ENCODE measurements at places on chromosomes 6 and 20. TPM values are rescaled to one million over a fixed set of nuclear protein-coding genes. Genes with fewer than 3 reads are reported as not detected.

The NKAPL gene
- not detected for total RNA-seq

The LIN28B gene
- total RNA-seq = not detected

The SLC35F1 gene
- not detected for total RNA-seq

The PDE7B gene
- 0.34 TPM for total RNA-seq

The LSM2 gene
- 123 TPM for total RNA-seq

The SLC35D3 gene
- not detected for total RNA-seq

The NKAIN2 gene
- not detected for total RNA-seq

The LINC00237 gene
- total RNA-seq = not detected

The PRICKLE4 gene
- 0.40 TPM for total RNA-seq

The PRDM1 gene
- total RNA-seq = 14.7 TPM

The RAB44 gene
- not detected for total RNA-seq

The ILRUN gene
- total RNA-seq = 57.4 TPM

DNA sequence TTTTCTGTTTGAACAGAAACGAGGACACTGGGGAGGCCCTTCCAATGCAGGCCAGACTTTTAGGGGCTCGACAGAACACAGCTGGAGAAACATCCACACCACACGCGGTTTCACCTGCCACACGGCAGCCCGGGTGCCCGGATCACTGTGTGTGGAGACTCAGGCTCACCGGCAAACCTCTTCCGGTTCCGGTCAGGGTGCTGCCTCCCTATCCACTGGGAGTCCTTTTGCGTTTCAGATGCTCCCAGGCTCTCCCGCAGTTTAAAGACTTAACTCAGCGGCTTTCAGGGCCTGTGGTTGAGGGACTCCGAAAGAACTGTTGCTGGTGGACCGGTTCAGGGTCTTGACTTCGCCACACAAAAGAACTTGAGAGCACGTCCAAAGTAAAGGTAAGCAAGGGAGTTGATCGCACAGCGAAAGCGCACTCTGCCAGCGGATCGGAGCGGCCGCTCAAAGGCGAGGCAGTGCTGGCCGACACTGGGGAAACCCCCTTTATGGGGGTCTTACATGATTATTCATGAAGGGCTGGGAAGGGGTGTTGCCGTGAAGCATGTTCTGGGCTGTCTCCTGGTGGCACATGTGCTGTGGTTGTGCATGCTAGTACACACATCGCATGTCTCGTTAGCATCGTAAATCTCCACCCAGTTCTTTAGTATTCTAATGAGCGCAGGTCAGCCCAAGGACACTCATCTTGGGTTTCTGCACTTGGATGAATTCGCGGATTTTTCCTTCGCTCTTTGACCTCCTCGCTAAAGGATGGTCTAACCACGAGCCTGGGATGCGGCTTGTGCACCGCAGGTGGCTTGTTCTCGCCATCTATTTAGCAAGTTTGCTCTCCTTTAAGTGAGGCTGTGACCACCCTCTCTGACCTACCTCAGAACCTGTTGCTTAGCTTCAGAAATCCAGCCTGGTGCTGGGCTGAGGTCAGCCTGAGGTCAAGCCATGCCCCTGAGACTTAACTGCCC lies 180.3 kb downstream of the CDH26 start:
- DNase-seq = peak; percentile 32

GRCh38 chr20:11372876-11373790 lies 544.6 kb upstream of the BTBD3 start:
- DNase-seq = no peak

DNA sequence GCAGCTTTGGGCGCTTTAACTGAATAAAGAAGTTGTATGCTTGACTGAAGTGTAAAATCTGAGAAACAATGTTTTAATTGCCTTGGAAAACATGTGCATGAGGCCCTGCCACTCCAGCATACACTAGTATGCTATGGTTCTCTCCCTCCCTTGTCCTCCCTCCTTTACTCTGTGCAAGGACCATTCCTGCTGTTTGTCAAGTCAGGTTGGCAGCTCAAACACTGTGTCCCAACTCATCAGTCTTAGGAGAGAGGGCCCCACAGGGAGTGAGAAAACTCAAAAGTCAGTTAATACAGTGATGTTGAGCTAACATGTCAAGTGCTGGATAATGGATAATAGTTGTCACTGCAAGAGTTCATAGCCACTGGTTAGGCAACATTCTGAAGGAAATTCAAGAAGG lies 543.6 kb downstream of the GRIK2 start:
- no peak for DNase-seq

GRCh38 chr6:15511248-15512125 lies 151.3 kb downstream of the DTNBP1 start:
- no peak for DNase-seq

DNA sequence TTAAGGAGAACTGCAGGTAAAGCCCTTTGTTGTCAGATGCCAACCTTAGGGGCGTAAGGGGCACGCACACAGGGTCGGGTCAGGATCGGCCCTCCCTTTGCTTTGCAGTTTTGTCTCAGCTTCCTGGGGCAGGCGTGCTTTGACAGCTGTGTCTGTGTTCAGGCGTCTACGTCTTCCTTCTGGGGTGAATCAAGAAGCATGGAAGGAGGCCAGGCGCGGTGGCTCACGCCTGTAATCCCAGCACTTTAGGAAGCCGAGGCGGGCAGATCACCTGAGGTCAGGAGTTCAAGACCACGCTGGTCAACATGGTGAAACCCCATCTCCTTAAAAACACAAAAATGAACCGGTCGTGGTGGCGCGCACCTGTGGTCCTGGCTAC lies 1.3 kb downstream of the ZGPAT start:
- peak; percentile 20 for DNase-seq

- DNase-seq = no peak
These were observed 11.9 kb downstream of the HLA-A start for GRCh38 chr6:29954272-29954671.

DNA sequence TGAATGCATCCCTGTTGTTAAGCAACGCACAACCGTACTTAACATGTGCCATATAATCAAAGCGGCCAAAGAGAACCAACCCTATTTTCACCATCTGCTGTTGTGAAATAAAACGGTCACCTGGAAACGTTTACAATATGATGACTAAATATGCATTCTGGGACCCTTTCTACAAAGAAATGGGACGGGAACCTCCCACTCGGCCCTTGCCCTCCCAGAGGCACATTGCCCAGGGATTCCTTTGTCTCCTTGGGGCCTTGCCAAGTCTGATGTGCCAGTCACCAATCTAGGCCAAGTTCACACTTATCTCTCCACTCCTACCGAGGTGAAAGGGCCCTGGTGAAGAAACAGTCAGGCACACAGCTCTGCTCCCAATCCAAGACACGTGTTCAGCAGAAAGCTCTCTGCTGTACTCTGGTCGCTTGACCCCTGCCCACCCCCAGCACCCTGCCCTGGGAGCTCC lies 427.4 kb upstream of the JARID2 start:
- DNase-seq = no peak

- DNase-seq = no peak
These were observed 89.1 kb upstream of the SLC35F1 start for GRCh38 chr6:117817992-117818391.

DNA sequence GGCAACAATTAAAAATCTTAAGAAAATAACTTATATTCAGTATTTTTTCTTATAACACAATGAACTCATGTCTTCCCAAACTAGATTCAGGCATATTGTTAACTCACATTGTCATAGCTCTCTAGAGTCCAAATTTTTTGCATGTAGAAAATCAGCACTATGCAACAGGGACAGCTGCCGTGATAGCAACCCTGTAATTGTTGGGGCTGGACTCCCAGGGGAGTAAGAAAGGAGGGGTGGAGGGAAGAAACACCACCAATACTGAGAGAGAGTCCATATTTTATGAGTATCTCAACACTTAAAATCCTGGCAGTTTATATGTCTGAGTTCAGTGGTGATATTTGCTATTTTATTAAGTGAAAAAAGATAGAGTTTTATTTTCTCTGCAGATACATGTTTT lies 89.6 kb upstream of the HS3ST5 start:
- no peak for DNase-seq

GRCh38 chr6:43494766-43495165 lies 15.4 kb downstream of the LRRC73 start:
- no peak for DNase-seq

- DNase-seq = no peak
These were observed 74.6 kb downstream of the ATRN start for GRCh38 chr20:3545401-3545925.

DNA sequence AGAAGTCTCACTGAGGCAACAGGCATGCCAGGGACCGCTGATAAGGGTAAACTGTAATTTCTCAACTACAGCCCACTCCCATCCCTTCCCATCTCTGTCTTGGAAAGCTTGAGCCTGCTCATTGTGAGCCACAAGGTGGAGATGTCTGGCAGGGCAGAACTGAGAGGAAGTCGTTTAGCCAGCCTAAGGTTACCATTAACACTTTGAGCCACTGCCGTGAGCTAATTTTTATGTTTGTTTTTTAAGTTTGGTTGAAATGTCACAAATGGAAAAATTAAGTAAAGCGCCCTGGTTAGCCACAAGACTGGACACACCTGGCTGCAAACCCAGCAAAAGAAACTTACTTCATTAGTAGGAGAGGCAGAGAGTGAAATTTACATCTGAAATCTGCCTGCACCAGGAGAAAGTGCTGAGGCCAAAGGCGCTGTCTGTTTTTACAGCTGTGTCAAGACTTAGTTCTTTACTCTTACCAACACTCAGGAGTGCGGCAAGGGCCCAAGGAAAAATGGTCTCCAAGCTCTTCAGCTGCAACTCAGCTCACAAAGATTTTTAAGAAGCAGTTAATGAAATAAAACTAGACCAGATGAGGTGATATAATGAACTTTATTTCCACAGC lies 50.0 kb upstream of the FAM83C start:
- no peak for DNase-seq

- no peak for DNase-seq
These were observed 738.2 kb downstream of the COL12A1 start for GRCh38 chr6:74467533-74468215.

- DNase-seq = no peak
These were observed 95.0 kb downstream of the SNX5 start for GRCh38 chr20:17873410-17874270.

- DNase-seq = no peak
These were observed 123.4 kb downstream of the FLRT3 start for GRCh38 chr20:14214046-14214445.

DNA sequence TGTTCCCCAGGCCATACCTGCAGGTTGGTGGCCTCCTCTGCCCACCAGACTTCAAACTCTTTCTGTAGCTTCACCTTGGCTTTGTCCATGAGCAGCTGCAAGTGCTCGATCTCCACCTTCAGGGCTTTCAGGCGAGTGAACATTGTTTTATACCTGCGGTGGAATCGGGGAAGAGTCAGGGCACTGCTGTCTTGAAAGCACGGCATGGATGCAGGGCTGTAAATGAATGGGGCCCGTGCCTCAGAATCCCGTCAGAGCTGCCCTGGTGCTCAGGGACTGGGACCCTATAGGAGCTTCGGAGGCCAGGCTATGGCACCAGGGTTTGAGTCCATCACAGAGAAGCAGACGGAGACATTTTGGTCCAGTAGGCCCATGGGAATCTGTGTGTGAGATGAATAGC lies 37.9 kb upstream of the KCNK16 start:
- no peak for DNase-seq

DNA sequence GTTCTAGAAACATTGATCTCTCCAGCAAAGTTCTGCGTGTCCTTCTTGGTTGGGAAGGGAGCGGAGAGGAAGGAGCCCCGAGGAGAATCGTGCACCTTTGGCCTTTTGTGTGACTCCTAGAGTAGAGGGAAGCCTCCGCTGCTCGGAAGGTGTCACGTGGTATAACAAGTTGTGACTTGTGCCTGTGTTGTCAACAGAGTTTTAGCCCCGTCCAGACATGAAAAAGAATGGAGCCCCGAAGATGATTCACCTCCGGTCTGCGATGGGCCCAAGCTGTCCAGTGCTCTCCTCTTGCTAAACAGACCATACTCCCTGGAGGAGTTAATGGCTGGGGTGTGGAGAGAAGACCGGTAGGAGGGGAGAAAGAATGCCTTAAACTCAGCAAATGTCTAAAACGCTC lies 7.0 kb downstream of the EYA2 start:
- no peak for DNase-seq

DNA sequence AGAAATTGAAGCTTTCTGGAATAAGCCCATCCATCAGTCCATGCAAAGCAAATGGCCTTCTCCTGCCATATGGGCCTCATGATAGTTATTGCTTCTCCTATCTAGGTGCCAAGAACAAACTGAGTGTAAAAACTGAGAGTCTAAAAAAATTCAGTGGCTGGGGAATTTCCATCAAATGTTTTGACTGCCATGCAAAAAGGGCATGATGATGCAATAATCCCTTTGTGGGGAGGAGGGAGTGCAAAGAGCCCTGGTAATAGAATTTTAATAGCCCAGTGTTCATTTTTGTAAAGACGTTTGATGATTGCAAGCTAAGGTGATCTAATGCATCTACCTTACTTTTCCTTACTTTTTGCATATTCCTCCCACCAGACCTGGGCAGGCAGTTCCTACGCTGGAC lies 683.7 kb downstream of the EPM2A start:
- no peak for DNase-seq

GRCh38 chr6:132279592-132280139 lies 121.6 kb downstream of the MOXD1 start:
- peak; percentile 80 for DNase-seq

GRCh38 chr6:1062786-1063545 lies 248.9 kb upstream of the FOXQ1 start:
- DNase-seq = no peak

DNA sequence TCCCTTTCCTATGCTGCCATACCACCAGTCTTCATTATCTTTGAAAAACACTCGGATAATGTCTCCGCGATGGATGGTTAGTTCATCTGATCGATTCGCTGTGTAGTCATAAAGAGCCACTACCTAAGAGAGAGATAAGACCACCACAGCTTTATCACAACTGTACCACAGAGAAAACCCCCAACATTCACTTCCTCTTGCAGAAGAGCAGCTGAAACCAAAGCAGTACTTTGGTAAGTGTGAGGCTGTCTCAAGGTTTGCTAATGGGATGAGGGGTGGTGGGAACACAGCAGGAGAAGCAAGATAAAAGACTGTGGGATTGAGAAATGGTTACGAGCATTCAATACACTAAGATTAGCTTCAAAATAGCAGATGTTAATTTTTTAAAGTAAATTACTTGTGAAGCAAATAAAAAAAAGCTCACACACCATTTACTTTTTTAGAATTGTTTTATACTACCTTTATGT lies 142.1 kb downstream of the MYB start:
- peak; percentile 40 for DNase-seq

DNA sequence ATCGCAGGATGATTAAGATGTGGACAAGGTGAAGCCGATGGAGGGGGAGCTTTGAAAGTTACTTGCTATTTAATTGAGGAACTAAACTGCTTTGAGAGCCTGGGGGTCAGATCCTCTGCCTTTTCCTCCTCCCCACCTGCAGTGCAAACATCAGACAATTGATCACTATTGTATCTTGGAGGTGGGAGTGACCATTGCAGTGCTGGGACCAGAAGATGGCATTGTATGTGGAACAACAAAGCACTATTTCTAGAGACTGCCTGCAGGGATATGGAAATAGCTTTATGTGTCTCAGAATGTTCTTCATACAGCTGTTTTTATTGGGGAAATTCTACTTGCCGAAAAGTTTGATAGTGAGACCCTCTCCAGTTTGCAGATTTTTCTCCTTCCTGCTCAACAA lies 4.2 kb downstream of the MOG start:
- DNase-seq = no peak

GRCh38 chr6:37077191-37077904 lies 71.9 kb downstream of the FGD2 start:
- DNase-seq = no peak

- no peak for DNase-seq
These were observed 616.4 kb upstream of the AGPAT4 start for GRCh38 chr6:161890133-161890831.
